Activated naive CD4-positive, alpha-beta T cell treated with anti-CD3 and anti-CD28 coated beads for 36 hours (primary cell): ENCODE measurements at places on chromosomes 5 and 9. TPM values are rescaled to one million over a fixed set of nuclear protein-coding genes. Genes with fewer than 3 reads are reported as not detected.

The CDH9 gene
- not detected for total RNA-seq

The CHSY3 gene
- total RNA-seq: not detected

The ZNG1A gene
- total RNA-seq: 31.4 TPM

The RASA1 gene
- 15.4 TPM for total RNA-seq

The STPG3 gene
- not detected for total RNA-seq

The PCDHB13 gene
- total RNA-seq: not detected

The CCDC192 gene
- total RNA-seq: not detected

The MORN5 gene
- not detected for total RNA-seq

The TXNDC8 gene
- not detected for total RNA-seq

The INSL6 gene
- total RNA-seq: not detected

The KLHL3 gene
- total RNA-seq: 1.7 TPM

DNA sequence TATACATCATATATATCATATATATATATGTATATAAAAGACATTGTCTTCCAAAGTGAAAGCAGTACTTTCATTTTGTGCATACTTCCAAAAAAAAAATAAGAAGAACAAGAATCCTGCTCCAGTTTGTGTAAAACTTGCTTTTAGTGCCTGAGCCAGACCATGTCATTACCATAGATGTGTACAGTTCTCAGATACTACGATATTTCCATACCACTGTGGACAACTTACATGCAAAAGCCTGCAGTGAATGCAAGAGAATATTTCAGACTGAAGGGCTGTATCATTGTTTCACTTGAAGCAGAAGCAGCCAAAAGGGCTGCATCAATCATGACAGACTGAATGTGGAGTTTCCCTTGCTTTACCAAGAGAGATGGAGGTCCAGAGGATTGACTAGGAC is 72.6 kb upstream of the CYLC2 start:
- no peaks in the 10 kb centered on the region for H3K36me3 ChIP-seq
- H3K27ac ChIP-seq: no peak overlapping the region
- no peak for DNase-seq
- H3K4me3 ChIP-seq: no peak overlapping the region

- H3K4me3 ChIP-seq: no peak overlapping the region
- no peak for DNase-seq
- no peaks in the 10 kb centered on the region for H3K4me1 ChIP-seq
- peaks cover 4% of the 10 kb centered on the region for H3K36me3 ChIP-seq
- no peak overlapping the region for H3K27ac ChIP-seq
These were observed 28.1 kb downstream of the SOX30 start for GRCh38 chr5:157624144-157624543.

DNA sequence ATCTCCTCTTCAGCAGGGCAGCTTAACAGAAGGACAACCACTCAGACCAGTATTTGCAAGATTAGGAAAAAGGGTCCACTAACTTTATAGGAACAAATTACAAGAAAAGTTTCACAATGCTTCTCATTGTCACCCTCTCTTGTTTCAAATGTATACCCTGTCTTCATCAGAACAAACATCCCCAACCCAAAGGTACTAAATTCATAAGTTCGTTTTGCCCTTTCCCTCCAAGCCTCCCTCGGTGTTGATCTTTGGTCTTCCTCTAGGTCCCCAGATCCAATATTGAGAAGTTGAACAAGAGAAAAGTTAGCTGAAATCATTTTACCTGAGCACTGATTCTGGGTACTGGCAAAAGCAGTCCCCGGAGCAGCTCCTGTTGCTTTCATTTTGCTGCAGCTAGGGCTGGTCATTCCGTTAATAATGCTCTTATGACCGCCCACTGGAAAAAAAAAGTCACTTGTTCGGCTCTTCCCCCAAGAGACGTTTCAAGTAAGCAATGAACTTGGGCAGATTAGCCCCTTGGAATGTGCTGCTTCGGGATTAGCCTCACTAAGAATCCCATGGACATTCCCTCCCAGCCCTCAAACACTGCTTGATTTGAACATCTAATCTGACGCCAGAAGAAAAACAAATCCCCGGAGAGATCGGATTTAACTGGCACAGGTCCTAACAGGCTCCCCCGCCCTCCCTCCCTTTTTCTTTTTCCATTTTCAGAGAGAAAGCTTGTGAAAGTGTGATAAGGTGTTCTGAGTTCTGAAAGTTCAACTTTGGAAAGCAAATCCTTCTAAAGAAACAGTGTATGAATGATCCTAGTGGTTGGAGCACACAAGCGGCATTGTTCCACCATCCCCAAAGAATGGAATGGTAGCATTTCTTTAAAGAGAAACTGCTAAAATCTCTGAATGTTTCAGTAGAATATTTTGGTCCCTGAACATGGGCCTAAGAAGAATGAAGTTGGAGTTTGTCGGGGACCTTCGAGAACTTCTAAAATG is 252.5 kb downstream of the TRPM3 start:
- no peaks in the 10 kb centered on the region for H3K4me1 ChIP-seq
- no peaks in the 10 kb centered on the region for H3K27me3 ChIP-seq
- no peak overlapping the region for H3K27ac ChIP-seq

DNA sequence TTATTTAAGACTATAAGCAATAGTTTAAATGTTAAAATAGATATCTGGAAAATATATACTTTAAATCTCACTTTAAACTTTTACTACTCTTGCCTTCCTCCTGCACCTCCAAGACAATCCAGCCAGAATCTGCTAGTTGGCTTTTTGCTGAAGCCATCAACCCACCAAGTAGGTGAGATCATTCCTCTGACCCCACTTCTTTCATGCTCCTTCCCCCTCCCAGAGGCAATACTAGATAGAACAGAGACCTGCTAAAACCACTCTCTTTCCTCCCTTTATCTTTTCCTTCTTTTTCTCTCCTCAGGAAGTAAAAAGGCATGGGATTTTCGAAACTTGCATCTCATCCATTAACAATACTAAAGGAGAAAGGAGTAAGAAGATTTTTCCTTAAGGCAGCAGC is 30.1 kb upstream of the CAMK4 start:
- no peaks in the 10 kb centered on the region for H3K36me3 ChIP-seq
- no peak overlapping the region for H3K27ac ChIP-seq
- no peak for DNase-seq
- H3K27me3 ChIP-seq: peaks cover 2% of the 10 kb centered on the region

DNA sequence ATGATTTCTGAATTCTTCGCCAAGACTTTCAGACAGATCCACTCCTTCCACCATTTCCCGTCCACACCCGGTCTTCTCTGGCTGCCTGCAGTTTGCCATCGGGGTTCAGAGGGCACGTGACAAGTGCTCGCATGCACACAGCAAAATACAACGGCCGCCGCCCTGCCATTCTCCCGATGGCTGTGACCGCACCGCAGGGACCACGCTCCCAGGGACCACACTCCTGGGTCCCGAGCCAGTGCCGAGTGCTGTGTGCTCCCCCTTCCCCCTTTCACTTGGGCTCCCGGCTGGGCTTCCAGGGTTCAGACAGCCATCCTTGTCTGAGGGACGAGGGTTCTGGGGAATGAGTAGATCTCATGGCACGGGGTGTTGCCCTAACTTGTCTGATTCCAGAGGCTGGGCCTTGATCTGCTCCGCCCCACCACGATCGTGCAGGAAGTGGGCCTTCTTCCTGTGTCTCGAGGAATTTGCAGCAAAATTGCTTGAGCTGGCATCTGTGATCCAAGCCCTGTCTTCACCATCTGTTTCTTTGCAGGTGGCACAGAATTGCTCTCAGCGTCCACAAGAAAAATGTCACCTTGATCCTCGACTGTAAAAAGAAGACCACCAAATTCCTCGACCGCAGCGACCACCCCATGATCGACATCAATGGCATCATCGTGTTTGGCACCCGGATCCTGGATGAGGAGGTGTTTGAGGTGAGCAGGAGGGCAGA is 59.2 kb downstream of the COL5A1 start:
- no peak overlapping the region for H3K4me3 ChIP-seq
- no peak overlapping the region for H3K27ac ChIP-seq
- no peaks in the 10 kb centered on the region for H3K36me3 ChIP-seq

GRCh38 chr5:148815086-148815485 is 11.3 kb upstream of the ADRB2 start:
- peaks cover 13% of the 10 kb centered on the region for H3K4me1 ChIP-seq
- H3K27me3 ChIP-seq: peaks cover 4% of the 10 kb centered on the region
- no peak overlapping the region for H3K4me3 ChIP-seq
- no peak for DNase-seq
- no peaks in the 10 kb centered on the region for H3K36me3 ChIP-seq
- H3K27ac ChIP-seq: no peak overlapping the region

DNA sequence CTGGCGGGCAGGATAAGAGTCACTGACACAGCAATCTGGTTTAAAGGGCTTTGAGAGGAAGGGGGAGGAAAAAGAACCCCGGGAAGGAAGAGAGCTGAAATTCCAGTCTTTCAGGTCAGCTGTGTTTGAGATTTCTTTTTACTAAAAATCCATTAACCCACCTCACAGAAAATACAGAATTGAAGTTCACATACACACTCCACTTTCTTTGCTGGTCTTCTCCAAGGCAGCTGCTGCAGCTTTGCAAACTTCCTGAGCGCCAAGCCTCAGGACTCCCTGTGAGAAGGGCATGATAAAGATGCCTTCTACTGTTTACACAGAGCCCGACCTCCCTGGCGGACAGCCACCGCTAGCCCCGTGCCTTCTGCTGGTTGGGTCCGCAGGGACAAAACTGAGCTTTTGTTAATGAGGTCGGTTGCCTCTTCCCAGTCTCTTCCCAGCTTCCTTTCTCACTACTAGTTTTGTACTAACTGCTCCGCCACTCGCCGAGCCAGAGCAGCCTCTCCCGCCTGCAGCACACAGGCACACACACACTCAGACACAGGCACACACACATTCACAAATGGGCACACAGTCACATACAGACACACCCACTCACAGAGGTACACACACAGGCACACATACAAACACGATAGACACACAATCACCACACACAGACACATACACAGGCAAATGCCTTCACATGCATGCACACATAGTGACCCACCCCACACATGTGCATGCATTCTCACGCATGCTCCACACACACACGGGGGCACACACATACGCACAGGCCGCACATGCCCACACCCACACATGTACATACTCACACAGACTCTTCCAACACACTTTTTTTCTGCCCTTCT is at the start of gene FREM1:
Gene FREM1 (minus strand): TSS at position 468 of the 845 bp plus-strand sequence. CDS start 41,451 bp downstream, outside the sequence.
- H3K27ac ChIP-seq: no peak within 1 kb of the TSS
- H3K4me3 ChIP-seq: no peak within 1 kb of the TSS
- no peak for DNase-seq
- H3K4me1 ChIP-seq: no peaks in the 10 kb centered on the region

DNA sequence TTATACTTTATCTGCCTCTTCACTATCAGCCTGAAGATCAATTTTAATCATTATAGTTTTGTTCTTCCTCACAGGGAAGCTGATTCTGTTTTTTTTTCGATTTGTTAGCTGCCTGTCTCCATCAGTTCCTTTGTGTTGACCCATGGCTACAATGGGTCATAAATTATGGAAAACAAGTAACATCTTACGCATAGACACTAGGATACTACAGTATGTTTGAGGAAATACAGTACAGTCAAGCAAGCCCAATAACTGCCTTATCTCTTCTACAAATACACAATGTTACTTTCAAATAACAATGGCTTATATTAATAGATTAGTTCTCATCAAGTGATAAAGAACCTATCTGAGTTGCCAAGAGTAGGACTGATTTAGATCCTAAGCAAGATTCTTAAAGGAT is 160.5 kb upstream of the FREM1 start:
- no peak overlapping the region for H3K4me3 ChIP-seq
- no peaks in the 10 kb centered on the region for H3K27me3 ChIP-seq
- H3K36me3 ChIP-seq: no peaks in the 10 kb centered on the region
- H3K27ac ChIP-seq: no peak overlapping the region
- H3K4me1 ChIP-seq: peaks cover 2% of the 10 kb centered on the region
- no peak for DNase-seq

- H3K4me3 ChIP-seq: no peak overlapping the region
- H3K36me3 ChIP-seq: no peaks in the 10 kb centered on the region
- H3K27me3 ChIP-seq: no peaks in the 10 kb centered on the region
- H3K27ac ChIP-seq: no peak overlapping the region
- H3K4me1 ChIP-seq: no peaks in the 10 kb centered on the region
- DNase-seq: no peak
These were observed 160.4 kb downstream of the ELAVL2 start for GRCh38 chr9:23665635-23666034.

DNA sequence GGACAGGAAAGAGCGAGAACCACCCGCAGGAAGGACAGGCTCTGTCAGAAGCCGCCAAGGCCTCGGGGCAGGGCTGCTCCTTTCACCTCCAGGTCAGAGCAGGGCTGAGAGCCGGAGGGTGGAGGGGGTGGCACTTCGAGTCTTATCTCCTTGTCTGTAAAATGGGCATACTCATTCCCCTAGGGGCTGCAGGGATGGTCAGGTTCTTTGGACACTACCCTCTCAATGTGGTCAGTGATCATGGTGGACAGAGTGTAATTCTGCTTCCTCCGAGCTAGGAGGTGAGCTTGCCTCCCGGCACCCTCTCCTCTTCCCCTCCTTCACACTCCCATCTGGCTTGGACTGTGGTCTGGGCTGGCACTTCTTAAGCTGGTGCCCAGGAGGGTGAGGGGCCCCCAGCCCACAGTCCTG is 39.6 kb downstream of the RGS3 start:
- no peaks in the 10 kb centered on the region for H3K27me3 ChIP-seq
- peaks cover 10% of the 10 kb centered on the region for H3K4me1 ChIP-seq
- H3K4me3 ChIP-seq: no peak overlapping the region
- no peaks in the 10 kb centered on the region for H3K36me3 ChIP-seq
- no peak for DNase-seq

- no peak overlapping the region for H3K27ac ChIP-seq
- peaks cover 2% of the 10 kb centered on the region for H3K4me1 ChIP-seq
- no peak for DNase-seq
- H3K27me3 ChIP-seq: no peaks in the 10 kb centered on the region
- H3K4me3 ChIP-seq: no peak overlapping the region
- H3K36me3 ChIP-seq: peaks cover 60% of the 10 kb centered on the region
These were observed 12.5 kb downstream of the COMMD10 start for GRCh38 chr5:116097301-116097700.

DNA sequence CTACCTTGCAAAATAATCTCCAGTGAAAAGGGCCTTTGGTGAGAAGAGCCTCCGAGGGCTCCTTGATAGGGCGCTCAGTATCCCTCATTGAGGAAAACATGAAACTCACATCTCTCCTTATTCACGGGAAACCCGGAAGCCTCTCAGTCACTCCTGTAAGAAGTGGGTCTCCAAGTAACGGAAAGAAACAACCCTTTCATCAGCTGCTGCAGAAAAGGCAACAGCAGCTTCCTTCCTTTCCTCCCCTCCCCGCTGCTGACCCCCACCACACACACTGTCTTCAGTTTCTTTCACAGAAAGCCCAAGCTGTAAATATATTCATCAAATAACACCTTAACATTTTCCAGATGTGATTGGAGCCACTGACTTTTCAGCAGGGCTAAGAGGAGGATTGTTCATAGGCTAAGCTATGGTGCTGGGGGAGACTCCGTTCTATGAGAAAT is 81.4 kb downstream of the C9orf152 start:
- H3K4me3 ChIP-seq: no peak overlapping the region
- peaks cover 17% of the 10 kb centered on the region for H3K4me1 ChIP-seq
- no peaks in the 10 kb centered on the region for H3K36me3 ChIP-seq
- no peak overlapping the region for H3K27ac ChIP-seq
- H3K27me3 ChIP-seq: no peaks in the 10 kb centered on the region

DNA sequence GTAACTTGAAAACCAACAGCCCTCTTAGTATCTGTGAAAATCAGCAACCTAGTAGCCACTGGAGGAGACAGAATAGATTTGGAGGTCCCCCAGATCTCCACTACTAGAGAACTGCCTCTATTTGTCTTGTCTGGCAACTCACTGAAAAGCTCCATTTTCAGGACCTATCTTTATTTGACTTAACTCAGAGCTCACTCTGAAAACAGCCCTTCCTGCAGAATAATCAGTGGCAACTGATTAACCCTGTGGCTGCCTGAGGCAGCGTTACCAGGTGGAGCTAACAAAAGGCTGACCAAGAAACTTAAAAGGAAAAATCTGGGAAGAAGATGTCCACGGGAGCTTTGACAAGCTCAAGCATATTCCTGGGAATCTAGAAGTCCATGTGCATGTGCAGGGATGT is 10.5 kb upstream of the IL13 start:
- peaks cover 1% of the 10 kb centered on the region for H3K27me3 ChIP-seq
- no peak for DNase-seq
- no peak overlapping the region for H3K4me3 ChIP-seq
- H3K36me3 ChIP-seq: peaks cover 14% of the 10 kb centered on the region
